ENCODE measurements at places on chromosomes 12 and 14.

DNA sequence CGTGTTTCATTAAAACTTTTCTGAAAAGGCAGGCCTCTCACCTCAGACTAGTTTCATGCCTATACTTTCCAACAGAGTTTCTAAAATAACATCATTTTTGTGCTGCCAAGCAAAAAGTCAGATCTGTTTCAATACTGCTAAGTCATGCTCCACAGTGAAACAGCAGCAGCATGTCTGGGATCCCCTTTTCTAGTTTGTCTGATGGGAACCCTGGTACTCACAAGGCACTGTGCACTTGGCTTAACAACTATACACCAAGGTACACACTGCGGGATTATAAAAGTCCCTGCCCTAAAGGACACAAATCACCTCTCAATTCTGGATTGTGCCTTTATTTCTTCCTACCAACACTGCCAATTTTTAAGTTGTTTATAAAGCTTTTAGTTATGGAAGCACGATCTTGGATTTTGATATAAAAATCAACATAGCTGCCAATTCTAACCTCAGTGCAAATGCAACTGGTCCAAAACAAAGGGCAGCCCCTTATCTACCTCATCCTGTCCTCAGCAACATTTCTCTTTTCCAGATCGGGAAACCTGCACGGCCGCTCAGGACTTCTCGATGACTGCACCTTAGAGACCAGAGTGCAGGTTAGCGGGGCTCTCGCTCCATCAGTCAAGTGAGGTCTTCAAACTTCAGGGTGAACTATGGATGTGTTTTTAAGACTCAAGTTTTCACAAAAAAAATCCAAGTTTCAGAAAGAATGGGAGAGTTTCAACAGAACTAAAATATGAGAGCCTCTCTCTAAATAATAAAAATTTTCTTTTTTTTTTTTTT, 1.7 kb upstream of the EIF5 start:
- H3K27me3 ChIP-seq: no peaks in the 10 kb centered on the region
- peaks cover 35% of the 10 kb centered on the region for H3K4me1 ChIP-seq
- peak overlapping the region; percentile 100 for H3K27ac ChIP-seq
- DNase-seq: no peak

- no peak for DNase-seq
- H3K4me1 ChIP-seq: no peaks in the 10 kb centered on the region
- H3K36me3 ChIP-seq: peaks cover 30% of the 10 kb centered on the region
- H3K27me3 ChIP-seq: no peaks in the 10 kb centered on the region
Observed at GRCh38 chr14:45038865-45039264, 45.1 kb upstream of the PRPF39 start.

DNA sequence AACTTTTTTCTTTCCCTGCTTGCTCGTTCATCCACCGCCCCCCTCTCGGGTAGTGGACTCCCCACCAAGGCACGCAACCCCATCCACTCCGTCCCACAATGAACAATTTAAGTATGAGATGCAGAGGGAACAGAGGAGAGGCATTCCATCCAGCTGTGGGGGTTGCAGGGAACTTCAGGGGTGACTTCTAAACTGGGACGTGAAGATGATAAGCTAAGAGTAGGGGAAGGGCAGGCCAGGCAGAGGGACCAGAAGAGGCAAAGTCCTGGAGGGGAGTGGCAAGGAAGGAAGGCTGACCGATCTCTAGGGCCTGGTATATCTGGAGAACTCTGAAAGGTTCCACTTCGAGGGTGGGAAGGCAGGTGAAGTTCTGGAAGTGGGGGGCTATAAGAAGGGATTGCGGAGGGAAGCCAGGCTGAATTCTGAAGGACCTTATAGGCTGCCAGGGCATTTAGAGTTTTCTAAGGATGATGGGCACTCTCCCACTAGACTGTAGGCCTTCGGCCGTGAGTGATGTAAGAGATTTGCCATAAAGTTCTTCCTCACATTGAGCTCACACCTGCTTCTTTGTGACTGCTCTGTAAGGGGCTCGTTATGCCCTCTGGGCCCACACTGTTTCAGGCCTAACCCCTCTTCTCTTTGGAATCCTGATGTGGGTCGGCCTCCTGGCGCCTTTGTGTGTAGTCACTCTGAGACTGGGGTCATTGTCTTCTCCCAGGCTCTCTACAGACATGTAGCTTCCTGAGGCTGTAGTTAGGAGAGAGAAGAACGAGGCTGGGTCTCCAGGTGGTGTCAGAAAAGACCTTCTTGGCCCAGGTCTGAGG, 12.1 kb downstream of the NFATC4 start:
- peaks cover 44% of the 10 kb centered on the region for H3K4me1 ChIP-seq
- no peak for DNase-seq
- no peaks in the 10 kb centered on the region for H3K27me3 ChIP-seq
- no peak overlapping the region for H3K4me3 ChIP-seq

GRCh38 chr14:83483063-83483462, 1949.4 kb upstream of the SEL1L start:
- no peaks in the 10 kb centered on the region for H3K36me3 ChIP-seq
- no peaks in the 10 kb centered on the region for H3K4me1 ChIP-seq
- H3K4me3 ChIP-seq: no peak overlapping the region
- no peaks in the 10 kb centered on the region for H3K27me3 ChIP-seq
- no peak for DNase-seq
- no peak overlapping the region for H3K27ac ChIP-seq

GRCh38 chr12:19804737-19805136, 365.4 kb downstream of the AEBP2 start:
- H3K27ac ChIP-seq: no peak overlapping the region
- H3K4me3 ChIP-seq: no peak overlapping the region
- H3K36me3 ChIP-seq: no peaks in the 10 kb centered on the region
- DNase-seq: no peak

DNA sequence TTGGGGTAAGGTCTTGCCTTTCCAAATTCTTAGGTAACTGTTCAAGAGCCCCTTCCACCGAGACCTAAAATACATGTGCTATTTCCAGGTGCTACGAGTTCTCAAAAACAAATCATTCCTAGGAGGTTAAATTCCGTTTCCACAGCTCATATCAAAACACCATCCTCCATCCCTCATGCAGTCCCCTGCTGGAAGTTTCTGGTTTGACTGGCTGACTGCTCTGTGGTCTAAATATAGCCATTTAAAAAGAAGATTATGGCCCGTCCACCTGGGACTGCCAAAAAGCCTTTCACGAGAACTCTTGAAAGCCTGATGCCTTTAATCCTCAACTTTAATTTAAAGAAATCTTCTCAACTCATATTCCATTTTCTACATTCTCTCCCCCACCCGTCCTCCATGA, 201.5 kb upstream of the MYL2 start:
- no peaks in the 10 kb centered on the region for H3K36me3 ChIP-seq
- H3K27ac ChIP-seq: no peak overlapping the region
- DNase-seq: no peak
- H3K4me3 ChIP-seq: no peak overlapping the region

DNA sequence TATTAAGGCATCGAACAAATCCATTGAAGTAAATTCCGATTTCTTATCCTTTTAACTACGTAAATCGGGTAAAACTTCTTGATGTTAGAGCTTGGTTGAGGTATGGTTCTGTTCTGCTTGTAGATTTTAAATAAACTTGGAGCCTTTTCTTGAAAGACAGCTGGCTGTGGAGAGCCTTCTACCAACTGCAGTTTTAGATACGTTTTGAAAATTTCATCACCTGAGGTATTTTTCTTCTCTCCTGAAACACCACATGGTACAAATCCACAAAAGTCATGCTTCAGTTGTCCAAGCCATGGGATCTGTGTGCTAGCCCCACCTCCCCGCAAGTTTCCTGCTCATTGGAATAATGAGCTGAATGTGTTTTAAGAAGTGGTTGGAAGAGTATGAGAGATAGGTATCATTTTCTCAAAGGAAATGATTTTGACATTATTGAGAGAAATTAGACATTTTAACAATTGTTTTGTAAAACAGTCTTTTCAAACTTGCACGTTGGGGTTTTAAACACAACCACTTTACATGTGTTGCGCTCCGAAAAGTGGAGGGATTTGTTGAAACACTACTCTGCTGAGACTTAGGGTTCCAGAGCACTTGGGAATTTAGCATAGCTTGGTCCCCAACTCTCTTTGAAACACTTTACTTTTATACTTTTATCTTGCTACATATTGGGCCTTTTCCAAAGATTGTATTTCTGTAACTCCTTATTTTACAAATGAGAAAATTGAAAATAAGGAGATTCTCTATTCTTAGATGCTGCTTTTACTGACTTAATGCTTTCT, 1.4 kb downstream of the PPM1A start:
- H3K27ac ChIP-seq: peak overlapping the region; percentile 95
- no peaks in the 10 kb centered on the region for H3K27me3 ChIP-seq
- H3K4me3 ChIP-seq: peak overlapping the region; percentile 98

DNA sequence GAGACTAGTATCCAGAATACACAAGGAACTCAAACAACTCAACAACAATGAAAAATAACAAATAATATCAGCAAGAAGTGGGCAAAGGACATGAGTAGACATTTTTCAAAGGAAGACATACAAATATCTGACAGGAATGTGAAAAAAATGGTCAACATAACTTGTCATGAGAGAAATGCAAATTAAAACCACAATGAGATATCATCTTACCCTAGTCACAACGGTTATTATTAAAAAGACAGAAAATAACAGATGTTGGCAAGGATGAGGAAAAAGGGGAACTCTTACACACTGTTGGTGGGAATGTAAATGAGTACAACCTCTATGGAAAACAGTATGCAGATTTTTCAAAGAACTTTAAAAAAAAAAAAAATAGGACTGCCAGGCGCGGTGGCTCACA, 20.4 kb downstream of the VWF start:
- H3K27ac ChIP-seq: no peak overlapping the region
- DNase-seq: no peak
- H3K4me3 ChIP-seq: no peak overlapping the region
- no peaks in the 10 kb centered on the region for H3K36me3 ChIP-seq

DNA sequence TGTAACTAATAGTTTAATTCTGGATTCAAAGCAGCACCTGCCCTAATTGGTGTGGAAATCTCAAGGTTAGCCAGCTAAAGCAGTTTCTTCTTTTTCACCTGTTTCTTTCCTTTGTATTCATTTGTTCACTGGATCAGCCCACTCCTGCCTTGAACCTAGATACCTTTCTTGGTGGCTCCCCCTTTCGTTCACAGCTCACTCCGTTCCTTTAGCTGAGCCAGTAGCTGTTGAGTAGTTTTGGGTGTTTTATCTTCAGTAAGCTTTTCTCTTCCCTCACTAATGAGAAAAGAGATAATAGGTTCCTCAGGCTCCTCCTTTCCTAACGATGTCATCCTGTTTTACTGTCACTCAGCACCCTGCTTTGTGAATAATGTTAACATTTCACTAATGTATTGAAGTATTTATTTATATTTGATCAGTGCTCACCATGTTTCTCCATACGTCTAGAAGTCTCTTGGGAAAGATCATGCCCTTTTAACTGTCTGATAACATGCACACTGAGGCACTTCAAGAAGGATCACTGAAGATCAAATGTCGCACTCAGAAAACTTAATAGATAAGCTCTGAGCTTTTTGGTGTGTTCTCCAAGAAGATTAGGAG, 121.1 kb downstream of the TGFB3 start:
- H3K27ac ChIP-seq: no peak overlapping the region
- no peaks in the 10 kb centered on the region for H3K4me1 ChIP-seq
- DNase-seq: no peak
- no peaks in the 10 kb centered on the region for H3K36me3 ChIP-seq
- H3K27me3 ChIP-seq: no peaks in the 10 kb centered on the region

DNA sequence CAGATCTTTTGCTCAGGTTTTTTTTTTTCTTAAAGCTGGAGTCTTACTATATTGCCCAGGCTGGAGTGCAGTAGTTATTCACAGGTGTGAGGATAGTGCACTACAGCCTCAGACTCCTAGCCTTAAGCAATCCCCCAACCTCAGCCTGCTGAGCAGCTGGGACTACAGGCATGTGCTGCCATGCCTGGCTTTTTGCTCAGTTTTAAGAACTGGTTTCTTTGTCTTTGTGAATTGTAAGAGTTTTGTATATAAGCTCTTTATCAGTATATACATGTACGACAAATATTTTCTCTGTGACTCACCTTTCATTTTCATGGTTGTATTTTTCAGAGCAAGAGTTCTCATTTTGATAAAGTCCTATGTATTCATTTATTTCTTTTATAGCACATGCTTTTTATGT, 33.3 kb upstream of the C2CD5 start:
- DNase-seq: no peak
- no peak overlapping the region for H3K27ac ChIP-seq
- H3K36me3 ChIP-seq: no peaks in the 10 kb centered on the region
- no peaks in the 10 kb centered on the region for H3K4me1 ChIP-seq
- no peak overlapping the region for H3K4me3 ChIP-seq

- peak; percentile 90 for DNase-seq
- no peaks in the 10 kb centered on the region for H3K27me3 ChIP-seq
- no peaks in the 10 kb centered on the region for H3K36me3 ChIP-seq
- peaks cover 14% of the 10 kb centered on the region for H3K4me1 ChIP-seq
- H3K4me3 ChIP-seq: no peak overlapping the region
Observed at GRCh38 chr12:52372216-52373154, 5.2 kb upstream of the KRT85 start.

DNA sequence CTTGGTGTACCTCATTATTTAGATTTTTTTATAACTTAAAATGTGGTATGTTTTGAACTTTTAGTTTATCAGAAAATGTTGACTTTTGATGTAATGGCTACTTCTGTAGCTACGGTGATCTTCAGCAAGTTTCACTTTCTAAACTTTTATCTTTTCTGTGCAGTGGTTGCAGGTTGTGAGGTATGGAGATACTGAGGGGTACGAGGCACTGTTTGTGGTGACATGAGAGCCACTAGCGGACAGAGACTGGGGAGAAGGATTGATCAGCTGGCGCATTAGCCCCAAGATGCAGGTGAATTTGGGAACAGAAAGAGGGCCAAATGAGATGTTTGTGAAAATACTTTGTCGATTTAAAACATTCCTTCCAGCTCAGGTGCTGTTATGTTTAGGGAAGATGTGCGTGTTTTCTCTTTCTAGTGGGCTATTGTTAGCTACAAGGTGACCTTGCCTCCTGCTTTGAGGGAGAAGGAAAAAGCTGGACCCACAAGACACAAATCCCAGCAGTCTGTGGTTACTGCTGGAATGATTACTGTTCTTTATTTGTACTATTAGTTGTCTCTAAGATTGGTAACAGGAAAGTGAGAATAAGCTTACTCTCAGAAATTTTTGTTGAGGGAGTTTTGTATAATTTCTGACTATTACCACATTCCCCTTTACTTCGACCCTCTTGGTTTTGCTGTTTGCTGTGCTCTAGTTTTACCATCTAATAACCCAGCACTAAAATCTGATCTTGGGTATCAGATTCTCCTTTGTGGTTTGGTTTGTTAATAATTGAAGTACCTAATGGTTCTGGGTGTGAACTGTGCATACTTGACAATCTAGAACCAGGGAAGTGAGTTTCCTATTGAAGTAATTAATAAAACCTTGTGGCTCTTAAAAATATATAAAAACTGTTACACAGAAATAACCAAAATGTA, 61.7 kb downstream of the FBXO34 start:
- H3K27ac ChIP-seq: no peak overlapping the region
- H3K4me3 ChIP-seq: no peak overlapping the region
- H3K27me3 ChIP-seq: no peaks in the 10 kb centered on the region
- peaks cover 29% of the 10 kb centered on the region for H3K4me1 ChIP-seq

GRCh38 chr12:112191201-112191600, 65.8 kb downstream of the TRAFD1 start:
- no peak overlapping the region for H3K4me3 ChIP-seq
- peaks cover 22% of the 10 kb centered on the region for H3K4me1 ChIP-seq
- H3K27ac ChIP-seq: peak overlapping the region; percentile 50

GRCh38 chr12:116708826-116709756, 28.8 kb downstream of the SPRING1 start:
- H3K36me3 ChIP-seq: no peaks in the 10 kb centered on the region
- peaks cover 31% of the 10 kb centered on the region for H3K4me1 ChIP-seq
- no peak for DNase-seq
- H3K4me3 ChIP-seq: no peak overlapping the region
- H3K27ac ChIP-seq: no peak overlapping the region
- peaks cover 6% of the 10 kb centered on the region for H3K27me3 ChIP-seq
